T47D (cell line): ENCODE measurements at places on chromosomes 16 and 17.

- no peak for DNase-seq
These were observed 4.1 kb downstream of the DECR2 start for GRCh38 chr16:405548-406506.

- peak; percentile 69 for DNase-seq
These were observed 10.5 kb upstream of the ITGAD start for GRCh38 chr16:31382485-31383161.

DNA sequence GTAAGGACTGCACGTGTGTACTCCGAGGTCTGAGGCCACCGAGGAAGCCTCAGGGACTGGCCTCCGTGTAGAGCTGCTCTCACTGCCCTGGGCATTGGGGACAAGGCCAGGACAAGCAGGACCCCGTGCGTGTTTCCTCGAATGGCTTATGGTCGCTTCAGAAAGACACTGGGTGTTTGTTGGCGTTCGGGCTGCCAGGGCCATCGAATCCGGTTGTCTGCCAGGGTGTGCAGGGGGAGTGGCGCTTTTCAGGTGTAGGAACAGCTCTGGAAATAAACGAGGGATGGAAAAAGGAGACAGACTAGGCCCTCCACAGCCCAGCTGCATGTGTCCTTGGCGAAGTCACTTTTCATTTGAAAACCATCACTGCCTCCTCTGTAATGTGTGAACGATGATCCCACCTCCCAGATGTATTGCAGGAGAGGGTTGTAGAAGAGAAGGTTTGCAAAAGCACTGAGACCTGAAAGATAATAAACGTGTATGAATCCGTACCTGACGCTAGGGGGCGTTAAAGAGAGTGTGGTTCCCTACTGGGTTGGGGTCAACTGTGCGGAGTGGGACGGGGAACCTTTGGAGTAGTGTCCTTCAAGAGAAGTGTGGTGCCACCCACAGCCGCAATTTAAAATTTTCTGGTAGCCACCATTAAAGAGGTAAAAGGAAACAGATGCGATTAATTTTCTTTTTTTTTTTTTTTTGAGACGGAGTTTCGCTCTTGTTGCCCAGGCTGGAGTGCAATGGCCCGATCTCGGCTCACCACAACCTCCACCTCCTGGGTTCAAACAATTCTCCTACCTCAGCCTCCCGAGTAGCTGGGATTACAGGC lies 2.1 kb upstream of the ZSCAN10 start:
- DNase-seq, result no peak

DNA sequence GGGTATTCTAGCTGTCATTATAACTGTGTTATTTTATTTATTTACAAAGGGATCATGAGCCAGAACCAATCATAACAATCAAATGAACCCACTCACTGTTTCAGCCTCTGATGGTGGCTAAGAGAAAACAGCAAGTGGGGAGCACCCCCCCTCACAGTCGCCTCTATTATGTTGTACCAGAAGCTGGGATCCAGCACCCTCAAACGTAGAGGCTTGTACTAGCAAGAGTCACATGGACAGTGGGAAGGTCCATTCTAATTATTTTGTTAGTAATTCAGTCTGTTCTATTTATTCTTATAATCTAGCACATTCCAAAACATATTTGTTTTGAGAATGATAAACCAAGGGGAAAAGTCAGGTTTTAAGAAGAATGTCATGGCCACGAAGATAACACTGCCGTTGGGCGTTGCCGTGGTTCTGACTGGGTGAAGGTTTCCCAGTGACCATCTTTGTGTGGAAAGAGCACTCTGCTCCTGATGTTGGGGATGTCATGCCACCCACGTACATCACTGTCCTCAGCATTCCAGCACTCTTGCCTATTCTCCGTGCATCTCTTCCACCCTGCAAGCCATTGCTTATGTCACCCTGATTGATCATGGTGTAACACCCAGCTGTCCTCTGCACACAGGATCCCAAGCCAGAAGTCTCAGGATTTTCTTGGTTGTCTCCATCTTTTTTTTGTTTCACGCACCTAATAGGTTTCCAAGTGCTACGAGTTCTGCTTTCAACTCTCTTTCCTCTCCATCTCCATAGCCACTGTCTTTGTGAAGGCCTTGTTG lies 205.8 kb downstream of the PRKCA start:
- DNase-seq, result no peak

GRCh38 chr16:46709469-46710005 lies 20.1 kb downstream of the ORC6 start:
- DNase-seq, result no peak

DNA sequence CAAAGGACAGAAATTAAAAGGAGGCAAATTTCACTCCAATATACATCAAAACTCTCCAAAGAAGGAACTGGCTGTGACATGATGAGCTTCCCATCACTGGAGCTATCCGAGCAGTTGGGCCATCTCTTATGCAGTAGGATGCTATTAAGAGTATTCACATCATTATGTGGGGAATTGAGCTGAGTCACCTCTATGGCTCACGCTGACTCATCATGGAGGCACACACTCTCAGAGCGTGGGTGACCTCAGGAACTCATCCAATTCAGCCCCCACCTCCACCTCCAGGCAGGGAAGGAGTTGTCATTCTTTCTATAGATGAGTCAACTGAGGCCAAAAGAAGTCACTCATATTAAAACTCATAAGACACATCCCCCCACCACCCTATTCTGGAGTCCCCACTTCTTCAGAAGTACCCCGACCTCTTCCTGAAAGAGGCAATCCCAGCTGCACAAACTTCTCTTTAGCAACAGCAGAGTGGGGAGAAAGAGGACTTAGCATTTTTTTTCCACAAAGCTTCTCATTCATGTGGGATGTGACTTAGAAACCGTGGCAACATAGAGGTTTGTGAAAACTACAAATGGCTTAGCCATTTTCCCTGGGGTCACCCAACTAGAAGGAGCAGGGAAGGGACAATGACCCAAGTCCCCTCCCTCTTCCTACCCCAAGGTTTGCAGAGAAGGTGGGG lies 32.5 kb downstream of the ABCC12 start:
- DNase-seq, result no peak

GRCh38 chr16:75099075-75099667 lies 17.4 kb downstream of the LDHD start:
- no peak for DNase-seq

GRCh38 chr16:17585449-17586074 lies 114.8 kb upstream of the XYLT1 start:
- no peak for DNase-seq

GRCh38 chr17:34800661-34801060 lies 160.6 kb downstream of the CCT6B start:
- DNase-seq, result no peak

DNA sequence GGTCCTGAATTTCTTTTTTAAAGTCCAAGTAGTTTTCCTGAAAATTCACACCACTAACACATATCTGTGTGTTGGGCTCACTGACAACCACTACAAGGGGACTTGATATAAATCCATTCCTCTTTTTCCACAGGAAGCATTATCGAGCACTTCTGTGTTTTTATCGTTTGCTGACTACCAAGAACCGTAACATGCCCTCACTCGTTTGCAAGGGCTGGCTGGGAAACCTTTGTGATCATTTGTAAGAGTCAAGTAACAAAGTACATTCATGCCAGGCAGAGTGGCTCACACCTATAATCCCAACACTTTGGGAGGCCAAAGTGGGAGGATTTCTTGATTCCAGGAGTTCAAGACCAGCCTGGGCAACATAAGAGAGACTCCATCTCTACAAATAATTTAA lies 62.1 kb downstream of the ZZEF1 start:
- no peak for DNase-seq

DNA sequence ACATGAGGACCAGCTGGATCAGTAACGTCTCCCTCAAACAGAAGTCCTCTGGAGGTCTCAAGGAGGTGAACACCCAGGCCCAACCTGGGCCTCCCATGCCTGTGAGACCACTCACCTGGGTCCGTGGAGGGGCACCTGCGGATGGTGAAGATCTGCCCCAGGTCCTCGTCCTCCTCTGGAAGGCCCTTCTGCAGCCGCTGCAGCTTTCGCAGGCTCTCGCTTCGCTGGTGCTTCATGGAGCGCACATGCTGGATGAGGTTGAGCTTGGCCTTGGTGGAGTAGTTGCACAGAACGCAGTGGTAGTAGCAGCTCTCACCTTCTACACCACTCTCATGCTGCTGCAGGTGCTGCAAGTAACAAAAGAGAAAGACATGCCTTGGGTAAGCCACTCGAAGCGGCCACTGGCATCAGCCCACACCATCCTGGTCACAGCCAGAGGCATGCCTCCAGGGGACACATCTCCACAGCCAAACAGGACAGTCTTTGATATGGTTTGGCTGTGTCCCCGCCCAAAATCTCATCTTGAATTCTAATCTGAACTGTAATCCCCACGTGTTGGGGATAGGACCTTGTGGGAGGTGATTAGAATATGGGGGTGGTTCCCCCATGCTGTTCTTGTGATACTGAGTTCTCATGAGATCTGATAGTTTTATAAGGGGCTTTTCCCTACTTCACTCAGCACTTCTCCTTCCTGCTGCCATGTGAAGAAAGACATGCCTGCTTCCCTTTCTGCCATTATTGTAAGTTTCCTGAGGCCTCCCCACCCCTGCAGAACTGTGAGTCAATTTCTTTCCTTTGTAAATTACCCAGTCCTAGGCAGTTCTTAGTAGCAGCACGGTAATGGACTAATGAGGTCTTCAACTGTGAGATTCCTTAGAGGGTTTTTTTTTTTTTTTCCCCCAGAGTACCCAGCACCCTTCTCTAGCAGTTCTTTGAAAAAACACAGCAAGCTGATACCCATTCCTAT lies 158.0 kb downstream of the ZFHX3 start:
- no peak for DNase-seq

GRCh38 chr17:45234641-45235415 lies 13.1 kb downstream of the FMNL1 start:
- DNase-seq, result no peak

DNA sequence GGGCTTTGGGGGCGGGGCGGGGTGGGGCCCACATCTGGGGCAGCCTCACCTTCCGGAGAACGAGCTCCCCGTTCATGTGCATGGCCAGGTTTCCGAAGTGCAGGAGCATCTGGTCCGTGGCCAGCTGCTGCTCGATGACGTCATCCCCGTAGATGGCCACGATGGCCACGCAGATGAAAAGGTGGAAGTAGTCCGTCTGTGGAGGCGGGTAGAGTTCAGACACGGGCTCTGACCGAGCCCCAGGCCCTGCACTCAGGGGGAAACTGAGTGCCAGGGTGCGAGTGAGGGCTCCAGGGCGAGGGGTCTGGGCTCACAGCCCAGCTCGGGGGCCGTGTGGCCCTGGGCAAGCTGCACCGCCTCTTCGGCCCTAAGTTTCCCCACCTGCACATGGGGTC lies 93.7 kb downstream of the TBC1D16 start:
- DNase-seq, result no peak

GRCh38 chr16:50731130-50731988 lies 10.5 kb upstream of the CYLD start:
- DNase-seq, result no peak

- no peak for DNase-seq
These were observed 169.8 kb downstream of the WWOX start for GRCh38 chr16:78269256-78269655.

DNA sequence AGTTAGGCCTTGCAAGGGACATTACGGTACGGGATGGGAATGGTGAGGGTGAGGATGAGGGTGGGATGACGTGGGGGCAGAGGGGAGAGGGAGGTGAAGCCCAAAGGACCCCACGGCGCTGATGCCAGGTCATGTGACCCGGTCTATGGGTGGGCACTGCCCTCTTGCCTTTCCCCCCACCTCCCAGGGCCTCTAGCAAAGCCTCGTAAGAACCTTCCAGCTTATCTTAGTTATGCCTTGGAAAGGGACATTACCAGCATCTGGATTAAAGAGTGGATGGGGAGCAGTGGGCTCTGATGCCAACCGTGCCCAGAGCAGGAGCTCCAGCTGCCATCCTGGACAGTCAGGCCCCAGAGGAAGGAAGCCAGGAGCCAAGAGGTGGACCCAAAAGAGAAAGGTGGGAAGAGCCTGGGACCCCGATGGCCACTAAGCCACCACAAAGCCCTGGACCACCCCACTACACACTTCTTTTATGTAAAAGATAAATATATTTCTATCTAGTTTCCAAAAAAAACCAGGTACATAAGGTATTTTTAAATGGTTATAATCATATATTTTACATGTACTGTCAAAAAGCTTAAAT lies 40.9 kb downstream of the TK2 start:
- DNase-seq, result no peak

DNA sequence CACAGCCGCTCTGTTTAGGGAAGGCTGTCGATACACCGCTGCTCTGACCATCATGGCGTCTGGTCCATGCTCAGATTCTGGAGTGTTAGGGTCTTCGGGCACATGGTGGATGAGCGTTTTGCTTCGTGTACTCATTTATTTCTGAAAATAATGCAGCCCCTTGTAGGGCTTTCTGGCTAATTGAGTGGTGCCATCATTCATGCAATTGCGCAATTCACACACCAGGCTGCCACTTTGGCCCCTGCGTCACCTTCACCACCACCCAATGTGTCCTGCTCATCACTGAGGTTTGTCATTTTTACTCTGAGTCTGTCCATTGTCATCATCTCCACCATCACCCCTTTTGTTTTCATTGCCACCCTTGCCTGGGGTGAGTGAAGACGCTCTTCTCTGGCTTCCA lies 557.4 kb downstream of the WWOX start:
- DNase-seq, result no peak

GRCh38 chr16:3618769-3619141 lies 7.3 kb upstream of the SLX4 start:
- DNase-seq, result no peak

DNA sequence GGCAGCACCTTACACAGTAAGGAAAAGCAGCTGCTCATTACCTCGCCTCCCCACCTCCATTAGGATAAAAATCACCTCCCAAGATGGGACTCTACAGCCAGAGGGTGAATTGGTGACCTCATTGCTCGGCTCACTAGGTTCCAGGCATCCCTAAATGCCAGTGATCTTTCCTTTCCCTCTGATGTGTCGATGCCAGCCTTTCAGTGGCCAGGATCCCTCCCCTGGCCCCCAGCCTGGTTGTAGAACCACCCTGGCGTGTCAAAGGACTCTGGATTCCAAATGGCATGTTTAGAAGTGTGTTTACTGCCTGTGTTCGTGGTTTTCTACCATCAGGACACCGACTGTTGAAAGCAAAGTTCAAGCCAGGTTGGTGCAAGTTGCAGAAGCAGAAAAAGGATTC lies 72.1 kb upstream of the LYRM9 start:
- no peak for DNase-seq
